Stimulated activated CD4-positive, alpha-beta T cell treated with anti-CD3 and anti-CD28 coated beads, TNF-alpha, amount 100 ng/mL, for 48 hours (primary cell): ENCODE measurements at places on chromosomes 4 and X.

DNA sequence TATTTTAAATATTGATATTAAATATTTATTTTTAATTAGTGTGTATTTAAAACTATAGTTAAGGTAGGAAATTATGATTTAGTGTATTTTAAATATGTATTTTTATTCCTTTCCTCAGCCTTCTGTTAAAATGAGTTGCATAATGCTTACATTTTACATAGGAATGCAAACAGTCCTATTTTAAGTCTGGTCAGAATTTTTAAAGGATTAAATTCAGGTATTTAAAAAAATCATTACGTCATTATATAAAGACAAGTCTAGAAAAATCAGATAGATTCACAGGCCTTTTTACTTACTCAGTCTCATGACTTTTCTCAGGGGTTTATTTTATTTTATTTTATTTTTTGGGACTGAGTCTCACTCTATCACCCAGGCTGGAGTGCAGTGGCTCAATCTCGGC is 50.4 kb upstream of the RPA4 start:
- DNase-seq, result no peak

DNA sequence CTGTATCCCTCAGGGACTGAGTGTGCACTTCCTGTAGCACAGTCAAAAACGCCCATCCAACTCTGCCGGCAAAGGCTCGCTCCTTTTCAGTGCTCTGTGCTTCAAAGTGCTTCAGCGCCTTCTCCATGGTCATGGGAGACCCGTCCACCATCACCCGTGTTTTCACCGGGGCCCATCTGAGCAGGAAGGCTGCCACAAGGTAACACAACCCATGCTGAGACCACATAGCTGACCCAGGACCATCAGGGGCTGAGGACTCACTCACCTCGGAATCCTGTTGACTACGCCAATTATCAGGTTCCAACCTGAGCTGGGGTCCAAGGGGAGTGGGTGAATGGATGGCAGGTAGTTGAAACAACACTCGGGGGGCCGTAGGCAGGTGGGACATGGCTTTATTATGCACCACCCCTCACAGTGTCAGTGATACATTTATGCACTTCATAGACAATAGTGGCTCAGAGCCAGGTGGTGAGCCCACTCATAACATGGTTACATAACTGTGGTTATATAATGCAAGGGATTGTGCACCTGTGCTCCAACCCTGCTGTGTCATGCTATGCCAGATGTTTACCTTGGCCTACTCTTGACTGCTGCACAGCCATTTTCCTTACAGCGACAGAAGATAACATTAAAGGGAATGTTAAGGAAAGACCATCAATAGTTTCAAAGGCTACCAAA is 227.8 kb downstream of the ADGRL3 start:
- DNase-seq, result no peak

GRCh38 chr4:181138116-181138515 is 1105.1 kb upstream of the TENM3 start:
- DNase-seq, result no peak

DNA sequence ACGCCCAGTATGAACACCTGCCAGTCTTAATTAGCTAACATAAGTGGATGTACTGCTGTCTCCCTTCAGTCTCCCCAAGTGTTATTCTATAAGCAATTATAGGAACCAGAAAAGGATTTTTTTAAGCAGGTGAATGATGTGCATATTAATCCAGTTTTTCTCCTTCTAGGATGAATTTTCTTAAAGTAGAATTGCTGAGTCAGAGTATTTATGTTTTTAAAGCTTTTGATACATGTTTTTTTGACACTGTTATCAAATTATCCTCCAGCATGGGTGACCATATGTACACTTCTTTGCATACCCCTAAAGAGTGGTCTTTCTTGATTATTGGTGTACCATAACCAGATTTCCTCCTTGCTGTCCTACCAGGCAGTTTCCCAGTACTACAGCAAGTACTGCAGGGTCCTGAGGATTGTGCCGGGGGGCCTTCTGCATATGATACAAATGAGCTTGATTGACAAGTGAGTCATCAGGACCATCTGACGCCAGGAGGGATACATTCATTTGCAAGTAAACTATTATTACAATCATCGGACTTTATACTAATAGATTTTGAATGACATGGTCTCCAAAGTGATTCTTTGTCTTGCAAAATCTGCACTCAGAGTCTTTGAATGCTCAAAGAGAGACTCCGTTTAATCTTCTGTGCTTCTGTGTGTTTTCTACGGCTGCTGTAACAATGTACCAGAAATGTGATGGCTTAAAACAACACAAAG is 10.7 kb upstream of the PCYT1B start:
- no peak for DNase-seq
